ENCODE measurements at places on chromosomes 4 and X.

DNA sequence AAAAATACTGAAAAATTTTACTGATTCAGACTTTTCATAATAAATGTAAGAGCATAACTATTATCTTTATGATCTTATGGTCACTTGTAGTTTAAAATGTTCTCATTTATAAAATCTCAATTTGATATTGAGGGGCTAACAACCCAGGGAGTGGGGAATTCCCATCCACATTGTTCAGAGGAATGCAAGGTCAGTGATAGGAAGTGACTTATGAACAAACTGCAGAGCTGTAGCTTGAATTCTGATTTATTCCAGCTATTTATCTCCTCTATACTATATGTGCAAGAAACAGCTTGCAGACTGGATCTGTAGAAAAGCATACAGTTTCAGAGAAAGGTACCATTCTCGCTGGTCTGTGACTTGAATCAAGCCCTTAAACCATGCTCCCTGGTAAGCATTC, 61.6 kb downstream of the SEC24D start:
- DNase-seq: no peak

DNA sequence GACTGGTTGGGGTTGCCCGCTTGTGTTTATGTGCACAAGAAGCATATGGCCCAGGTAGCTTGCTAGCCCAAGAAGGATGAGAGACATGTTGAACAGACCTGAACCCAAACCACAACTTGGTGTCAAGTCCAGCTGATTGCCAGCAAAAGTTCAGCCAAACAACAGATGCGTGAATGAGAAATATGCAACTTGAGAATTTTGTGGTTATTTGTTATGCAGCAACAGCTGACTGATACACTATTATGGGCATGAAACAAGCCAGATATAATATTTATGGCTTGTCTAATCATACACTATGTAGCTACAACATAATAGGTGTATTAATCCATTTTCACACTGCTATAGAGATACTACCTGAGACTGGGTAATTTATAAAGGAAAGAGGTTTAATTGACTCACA, 66.3 kb upstream of the FTHL17 start:
- no peak for DNase-seq

GRCh38 chrX:63930140-63930539, 145.1 kb upstream of the ARHGEF9 start:
- DNase-seq: no peak

- DNase-seq: peak; percentile 97
Measured at GRCh38 chr4:1856071-1856942, at the start of gene LETM1. Gene LETM1, minus strand, starts transcription at chr4:1856156. Its CDS starts 206 bp downstream, at chr4:1855950.

GRCh38 chr4:74066232-74066631, 27.7 kb upstream of the CXCL3 start:
- no peak for DNase-seq

GRCh38 chr4:106704253-106704870, 331.8 kb downstream of the DKK2 start:
- DNase-seq: no peak

GRCh38 chr4:26088433-26088928, 174.5 kb downstream of the SMIM20 start:
- DNase-seq: no peak

- DNase-seq: no peak
Measured at GRCh38 chr4:184382189-184382846, 92.0 kb downstream of the IRF2 start.

GRCh38 chr4:127558489-127559407, 74.0 kb upstream of the INTU start:
- DNase-seq: no peak

- DNase-seq: no peak
Measured at GRCh38 chr4:115154826-115155225, 41.4 kb upstream of the NDST4 start.

GRCh38 chrX:70219938-70220764, 14.3 kb upstream of the AWAT1 start:
- DNase-seq: no peak

- DNase-seq: no peak
Measured at GRCh38 chrX:136271300-136271699, 20.1 kb upstream of the MAP7D3 start.

DNA sequence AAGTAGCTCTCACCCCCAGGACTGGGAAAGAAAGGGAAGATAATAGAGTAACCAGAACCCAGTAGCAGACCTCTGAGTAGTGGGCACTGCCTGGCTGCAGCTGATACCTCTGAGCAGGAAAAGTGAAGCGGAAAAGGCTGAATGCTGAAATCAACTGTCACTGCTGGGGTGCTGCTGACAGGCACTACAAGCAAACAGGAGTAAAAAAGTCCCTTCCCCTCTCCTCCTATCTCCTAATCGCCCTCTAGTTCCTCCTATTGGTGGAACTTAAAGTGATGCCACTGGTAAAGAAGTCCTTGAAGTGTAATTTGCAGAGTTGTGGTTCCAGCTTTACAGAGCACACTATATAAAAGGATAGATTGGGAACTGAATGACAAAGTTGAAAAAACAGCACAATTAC, 32.8 kb upstream of the GLRB start:
- DNase-seq: no peak

GRCh38 chr4:112954286-112954685, 95.2 kb upstream of the ANK2 start:
- no peak for DNase-seq

DNA sequence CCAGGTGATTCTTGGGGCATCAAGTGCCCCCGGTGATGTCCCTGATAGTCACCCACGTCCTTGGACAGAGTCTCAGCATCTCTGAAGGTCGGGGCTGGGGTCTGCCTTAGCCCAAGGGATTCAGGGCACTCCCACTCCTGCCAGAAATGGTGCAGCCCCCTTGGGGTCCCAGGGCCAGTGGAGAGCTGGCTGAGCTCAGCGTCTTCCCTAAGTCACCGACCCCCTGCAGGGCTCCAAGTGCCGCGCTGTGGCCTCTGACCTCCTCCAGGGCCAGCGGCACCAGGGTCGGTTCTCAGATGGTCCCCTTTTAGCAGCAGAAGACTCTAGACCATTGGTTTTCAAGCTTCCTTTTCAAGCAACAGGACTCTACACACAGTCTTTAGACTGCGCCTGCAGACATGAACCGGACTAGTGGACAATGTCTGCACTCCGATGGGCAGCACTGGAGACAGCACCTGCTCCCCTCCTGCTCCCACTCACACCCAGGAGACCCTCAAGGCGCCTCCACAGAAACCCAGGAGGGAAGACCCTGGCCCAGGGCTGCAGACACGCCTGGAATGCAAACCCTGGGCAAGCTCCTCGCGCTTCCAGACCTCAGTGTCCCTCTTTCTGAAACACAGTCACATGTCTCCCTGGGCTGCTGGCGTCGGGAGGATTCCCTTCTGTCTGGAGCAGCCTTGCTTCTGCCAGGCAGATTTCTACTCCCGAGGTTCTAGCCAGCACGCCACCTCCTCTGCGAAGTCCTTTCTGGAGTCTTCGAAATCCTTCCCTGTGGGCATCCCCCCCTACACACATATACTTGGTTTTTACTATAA, 53.9 kb downstream of the ABLIM2 start:
- DNase-seq: no peak

- peak; percentile 8 for DNase-seq
Measured at GRCh38 chr4:93791570-93792195, 36.9 kb upstream of the ATOH1 start.

GRCh38 chr4:133147286-133147821, 1.7 kb upstream of the PCDH10 start:
- no peak for DNase-seq

DNA sequence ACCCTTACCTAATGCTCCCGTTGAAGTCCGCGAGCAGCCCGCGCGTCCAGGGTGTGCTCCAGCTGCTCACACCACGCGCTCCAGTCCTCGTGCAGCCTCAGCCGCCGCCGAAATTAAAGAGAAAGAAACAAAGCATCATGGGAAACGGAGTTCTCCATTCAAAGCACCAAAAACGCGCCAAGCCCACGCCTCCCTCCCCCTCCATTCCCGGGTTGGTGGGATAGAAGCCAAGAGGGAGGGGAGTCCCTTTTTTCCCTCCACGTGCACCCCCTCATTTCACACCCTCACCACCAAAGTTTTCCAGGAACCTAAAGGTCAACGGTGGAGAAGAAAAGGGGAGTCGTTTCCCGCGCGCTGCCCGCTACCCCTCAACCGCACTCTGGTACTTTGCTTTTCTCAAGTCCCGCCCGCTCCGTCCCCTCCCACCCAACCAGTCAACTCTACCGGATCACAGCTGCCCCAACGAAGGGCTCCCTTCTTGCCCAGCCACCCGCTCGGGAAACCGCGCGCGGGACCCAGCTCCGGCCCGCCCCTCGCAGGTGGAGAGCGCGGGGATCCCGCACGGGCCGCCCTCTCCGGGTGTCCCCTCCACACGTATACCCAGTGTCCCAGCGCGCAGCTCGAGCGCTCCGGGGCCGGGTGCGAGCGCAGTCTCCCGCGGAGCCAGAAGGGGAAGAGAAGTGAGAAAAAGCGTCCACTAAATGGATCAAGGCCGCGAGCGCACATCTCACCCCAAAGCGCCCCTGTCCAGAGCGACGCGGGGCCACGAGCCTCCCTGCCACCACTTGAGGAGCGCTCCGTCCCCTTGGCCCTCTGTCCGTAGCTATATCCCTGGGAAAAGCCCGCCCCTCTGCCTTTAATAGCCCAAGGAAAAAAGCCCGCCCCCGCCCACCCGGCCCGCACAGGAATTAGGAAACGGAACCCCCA, 65.1 kb upstream of the CCDC160 start:
- no peak for DNase-seq

DNA sequence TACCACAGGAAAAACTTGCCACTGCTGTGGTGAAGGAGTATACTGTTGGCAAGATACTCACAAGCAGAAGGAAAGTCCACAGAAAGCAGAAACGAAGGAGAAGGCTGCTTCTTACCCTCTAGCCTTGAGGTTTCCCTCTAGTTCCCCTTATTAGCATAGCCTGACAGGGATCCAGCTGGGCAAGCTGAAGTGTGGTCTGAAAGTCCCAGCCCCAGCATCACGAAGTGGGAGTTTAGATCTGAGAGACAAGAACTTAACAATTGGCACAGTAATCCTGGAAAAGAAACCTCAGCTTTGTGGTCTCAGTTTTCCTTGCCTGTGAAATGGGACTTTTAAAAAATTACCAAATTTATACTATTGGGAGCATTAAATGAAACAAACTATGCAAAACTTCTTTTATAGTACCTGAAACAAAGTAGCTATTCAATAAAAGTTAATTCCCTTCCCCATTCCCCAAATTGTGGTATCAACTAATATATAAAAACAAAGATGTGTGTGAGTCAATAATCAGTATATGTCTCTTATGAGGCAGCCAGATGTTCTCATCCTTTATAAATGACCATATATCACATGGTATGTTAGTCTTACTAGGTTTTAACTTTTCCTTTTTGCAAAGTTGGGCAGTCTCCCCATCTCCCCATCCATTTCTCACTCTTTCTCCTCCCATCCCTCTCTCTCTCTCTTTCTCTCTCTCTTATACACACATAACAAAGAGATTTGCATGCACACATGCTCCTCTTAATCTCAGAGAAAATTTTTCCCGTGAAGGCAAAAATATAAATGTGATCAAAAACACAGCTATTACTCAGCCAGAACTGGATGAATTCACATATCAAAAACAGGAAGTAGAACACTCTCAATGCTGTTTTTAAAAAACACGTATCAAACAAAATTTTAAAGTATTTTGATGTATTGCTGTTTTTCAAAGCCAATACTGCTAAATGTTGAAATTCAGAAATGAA, 57.8 kb downstream of the SCFD2 start:
- no peak for DNase-seq

- no peak for DNase-seq
Measured at GRCh38 chrX:108165383-108166111, 74.0 kb downstream of the ATG4A start.

DNA sequence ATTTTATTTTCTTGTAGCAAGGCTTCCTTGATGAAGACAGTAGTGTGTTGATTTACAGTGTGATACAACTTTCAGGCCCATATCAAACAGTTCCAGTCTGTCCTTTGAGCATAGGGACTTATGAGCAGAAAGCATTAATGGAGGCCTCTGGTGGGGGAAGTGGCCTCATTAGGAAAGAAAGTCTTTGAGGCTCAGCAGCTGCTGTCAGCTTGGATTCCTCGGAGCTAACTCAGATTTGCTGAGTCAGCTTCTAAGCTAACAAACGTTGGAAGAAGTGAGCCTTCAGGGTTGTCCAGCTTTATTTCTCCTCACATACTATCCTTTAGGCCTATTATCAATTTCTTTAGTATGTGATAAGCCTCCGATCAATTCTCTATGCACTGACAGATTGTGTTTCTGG, 15.8 kb upstream of the SFRP2 start:
- DNase-seq: no peak

DNA sequence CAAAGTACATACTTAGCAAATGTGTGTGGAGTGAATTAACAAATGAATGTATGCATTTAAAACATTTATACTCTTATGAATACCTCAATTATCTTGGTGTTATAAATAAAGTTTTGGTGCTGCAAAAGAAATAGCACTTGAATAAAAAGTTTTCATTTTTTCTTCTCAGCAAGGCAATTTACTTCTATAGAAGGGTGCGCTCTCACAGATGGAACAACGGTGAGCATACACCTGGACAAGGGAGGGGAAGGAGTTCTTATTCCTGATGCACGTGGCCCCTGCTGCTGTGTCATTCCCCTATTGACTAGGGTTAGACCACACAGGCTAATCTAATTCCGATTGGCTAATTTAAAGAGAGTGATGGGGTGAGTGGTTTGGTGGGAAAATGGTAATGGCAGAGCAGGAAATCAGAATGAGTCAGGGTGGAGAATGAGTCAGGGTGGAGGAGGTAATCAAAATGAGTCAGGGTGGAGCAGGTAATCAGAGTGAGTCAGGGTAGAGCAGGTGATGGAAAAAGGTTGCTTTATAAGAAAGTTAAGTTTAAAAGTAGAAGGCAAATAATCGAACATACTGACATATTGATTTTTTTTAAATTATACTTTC, 28.2 kb upstream of the PGK1 start:
- no peak for DNase-seq

GRCh38 chr4:153466081-153466948, at the start of gene TMEM131L:
Gene TMEM131L, plus strand, starts transcription at chr4:153466360. Its CDS starts 38 bp downstream, at chr4:153466398.
- DNase-seq: peak; percentile 66

- no peak for DNase-seq
Measured at GRCh38 chrX:67545036-67545821, 1.4 kb downstream of the AR start.

GRCh38 chr4:113173793-113174264, 124.4 kb downstream of the ANK2 start:
- DNase-seq: no peak

DNA sequence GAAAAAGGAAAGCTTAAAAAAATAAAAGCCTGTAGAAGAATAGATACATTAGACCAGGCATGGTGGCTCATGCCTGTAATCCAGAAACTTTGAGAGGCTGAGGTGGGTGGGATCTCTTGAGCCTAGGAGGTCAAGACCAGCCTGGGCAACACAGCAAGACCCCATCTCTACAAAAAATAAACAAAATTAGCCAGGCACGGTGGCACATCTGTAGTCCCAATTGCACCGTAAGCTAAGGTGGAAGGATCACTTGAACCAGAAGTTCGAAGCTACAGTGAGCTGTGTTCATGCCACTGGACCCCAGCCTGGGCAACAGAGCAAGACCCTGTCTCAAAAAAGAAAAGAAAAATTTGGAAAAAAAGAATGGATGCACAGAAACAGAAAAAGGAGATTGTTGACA, 149.4 kb downstream of the APBB2 start:
- no peak for DNase-seq

GRCh38 chrX:85922821-85923220, 124.5 kb downstream of the CHM start:
- no peak for DNase-seq
